ENCODE measurements at places on chromosomes 6 and 20.
A peak's percentile ranks its signal among the peaks of the same experiment; 100 is the strongest.

GRCh38 chr20:30511322-30512030, 746.0 kb upstream of the DEFB115 start:
- DNase-seq: no peak

GRCh38 chr20:36399147-36399968, 93.2 kb downstream of the DLGAP4 start:
- DNase-seq: peak; percentile 28

GRCh38 chr6:135535989-135536414, 38.5 kb upstream of the AHI1 start:
- peak; percentile 94 for DNase-seq

DNA sequence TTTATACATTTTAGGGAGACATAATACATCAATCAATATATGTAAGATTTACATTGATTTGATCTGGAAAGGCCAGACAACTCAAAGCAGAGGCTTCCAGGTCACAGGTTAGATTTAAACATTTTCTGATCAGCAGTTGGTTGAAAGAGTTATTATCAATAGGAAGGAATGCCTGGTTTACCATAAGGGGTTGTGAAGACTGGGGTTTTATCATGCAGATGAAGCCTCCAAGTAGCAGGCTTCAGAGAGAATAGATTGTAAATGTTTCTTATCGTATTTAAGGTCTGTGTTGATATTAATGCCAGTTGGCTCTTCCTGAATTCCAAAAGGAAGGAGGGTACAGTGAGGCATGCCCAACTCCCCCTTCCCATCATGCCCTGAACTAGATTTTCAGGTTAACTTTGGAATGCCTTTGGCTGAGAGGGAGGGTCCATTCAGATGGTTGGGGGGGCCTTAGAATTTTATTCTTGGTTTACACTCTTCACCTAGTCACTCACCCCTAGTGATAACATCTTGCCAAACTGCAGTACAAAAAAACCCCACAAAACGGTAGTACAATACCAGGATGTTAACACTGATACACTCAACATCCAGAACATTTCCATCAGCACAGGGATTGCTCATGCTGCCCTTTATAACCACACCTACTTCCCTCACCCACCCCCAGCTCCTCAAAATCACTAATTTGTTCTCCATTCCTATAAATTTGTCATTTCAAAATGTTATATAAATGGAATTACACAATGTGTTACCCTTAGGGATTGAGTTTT, 259.6 kb upstream of the PLN start:
- DNase-seq: peak; percentile 54

GRCh38 chr20:53036992-53037391, 64.8 kb downstream of the TSHZ2 start:
- DNase-seq: peak; percentile 29

GRCh38 chr20:3423126-3423525, 15.7 kb upstream of the DNAAF9 start:
- DNase-seq: no peak

Measured in fibroblast of mammary gland (primary cell).